ENCODE measurements at places on chromosomes 16 and 17. TPM values are rescaled to one million over a fixed set of nuclear protein-coding genes. Genes with fewer than 3 reads are reported as not detected.

Gene MT1M
- total RNA-seq, result 1.1 TPM

DNA sequence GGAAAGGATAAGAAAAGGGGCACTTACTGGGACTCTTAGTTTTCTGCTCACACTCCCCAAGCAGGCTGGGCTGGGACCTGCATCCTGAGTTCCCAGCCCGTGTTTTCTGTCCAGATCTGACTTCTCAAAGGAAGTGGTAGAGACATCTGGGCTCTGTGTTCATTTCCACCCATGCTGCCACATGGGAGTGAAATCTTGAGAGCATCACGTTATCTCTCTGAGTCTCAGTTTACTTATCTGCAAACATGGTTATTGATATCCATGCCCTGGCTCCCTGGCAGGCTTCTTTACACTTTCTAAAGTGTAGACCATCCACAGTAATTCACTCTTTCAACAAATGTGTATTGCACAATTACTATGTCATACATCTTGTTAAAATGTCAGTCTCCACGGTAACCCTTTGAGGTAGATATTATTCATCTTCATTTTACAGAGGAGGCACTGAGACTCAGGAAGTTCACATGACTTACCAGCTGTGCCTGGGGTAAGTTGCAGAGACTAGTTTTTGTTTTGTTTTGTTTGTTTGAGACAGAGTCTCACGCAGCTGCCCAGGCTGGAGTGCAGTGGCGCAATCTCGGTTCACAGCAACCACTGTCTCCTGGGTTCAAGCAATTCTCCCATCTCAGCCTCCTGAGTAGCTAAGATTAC, 3.4 kb downstream of the ZNF688 start:
- H3K36me3 ChIP-seq, result no peaks in the 10 kb centered on the region
- no peak overlapping the region for H3K4me3 ChIP-seq
- peaks cover 18% of the 10 kb centered on the region for H3K4me1 ChIP-seq
- no peak overlapping the region for H3K27ac ChIP-seq
- no peaks in the 10 kb centered on the region for H3K27me3 ChIP-seq

DNA sequence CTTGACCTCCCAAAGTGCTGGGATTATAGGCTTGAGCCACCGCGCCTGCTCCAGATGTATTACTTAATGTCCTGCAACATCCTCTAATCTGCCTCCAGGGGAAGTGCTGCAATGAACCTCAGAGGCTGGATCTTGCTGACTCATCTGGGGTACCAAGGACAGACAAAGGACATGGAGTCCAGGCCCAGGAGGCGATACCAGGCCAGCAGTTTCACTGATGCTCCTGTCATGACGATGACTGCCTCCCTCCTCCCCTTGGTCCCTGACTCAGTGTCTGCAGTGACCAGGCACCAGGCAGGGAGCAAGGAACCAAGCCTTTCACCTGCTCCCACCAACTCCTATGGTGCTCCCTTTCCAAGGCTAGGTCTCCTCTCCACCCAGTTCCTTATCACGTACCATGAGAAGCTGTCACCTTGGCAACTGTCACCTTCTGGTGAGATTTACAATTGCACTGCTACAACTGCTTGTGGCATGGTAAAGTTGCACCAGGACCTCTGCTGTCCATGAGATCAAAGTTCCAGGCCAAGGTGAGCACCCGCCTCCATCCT, 21.6 kb upstream of the PHOSPHO1 start:
- no peak overlapping the region for H3K27ac ChIP-seq
- H3K4me3 ChIP-seq, result no peak overlapping the region
- H3K36me3 ChIP-seq, result no peaks in the 10 kb centered on the region

Gene HOXB6
- not detected for total RNA-seq

Gene TBC1D3E
- not detected for total RNA-seq

GRCh38 chr16:84874004-84874435, 54.2 kb downstream of the CRISPLD2 start:
- no peak overlapping the region for H3K4me3 ChIP-seq
- no peak overlapping the region for H3K27ac ChIP-seq
- no peaks in the 10 kb centered on the region for H3K4me1 ChIP-seq

- DNase-seq, result no peak
- H3K27ac ChIP-seq, result no peak overlapping the region
- H3K36me3 ChIP-seq, result no peaks in the 10 kb centered on the region
- H3K4me1 ChIP-seq, result no peaks in the 10 kb centered on the region
- no peak overlapping the region for H3K4me3 ChIP-seq
Observed at GRCh38 chr16:75733305-75734211, 7.3 kb upstream of the CPHXL start.

DNA sequence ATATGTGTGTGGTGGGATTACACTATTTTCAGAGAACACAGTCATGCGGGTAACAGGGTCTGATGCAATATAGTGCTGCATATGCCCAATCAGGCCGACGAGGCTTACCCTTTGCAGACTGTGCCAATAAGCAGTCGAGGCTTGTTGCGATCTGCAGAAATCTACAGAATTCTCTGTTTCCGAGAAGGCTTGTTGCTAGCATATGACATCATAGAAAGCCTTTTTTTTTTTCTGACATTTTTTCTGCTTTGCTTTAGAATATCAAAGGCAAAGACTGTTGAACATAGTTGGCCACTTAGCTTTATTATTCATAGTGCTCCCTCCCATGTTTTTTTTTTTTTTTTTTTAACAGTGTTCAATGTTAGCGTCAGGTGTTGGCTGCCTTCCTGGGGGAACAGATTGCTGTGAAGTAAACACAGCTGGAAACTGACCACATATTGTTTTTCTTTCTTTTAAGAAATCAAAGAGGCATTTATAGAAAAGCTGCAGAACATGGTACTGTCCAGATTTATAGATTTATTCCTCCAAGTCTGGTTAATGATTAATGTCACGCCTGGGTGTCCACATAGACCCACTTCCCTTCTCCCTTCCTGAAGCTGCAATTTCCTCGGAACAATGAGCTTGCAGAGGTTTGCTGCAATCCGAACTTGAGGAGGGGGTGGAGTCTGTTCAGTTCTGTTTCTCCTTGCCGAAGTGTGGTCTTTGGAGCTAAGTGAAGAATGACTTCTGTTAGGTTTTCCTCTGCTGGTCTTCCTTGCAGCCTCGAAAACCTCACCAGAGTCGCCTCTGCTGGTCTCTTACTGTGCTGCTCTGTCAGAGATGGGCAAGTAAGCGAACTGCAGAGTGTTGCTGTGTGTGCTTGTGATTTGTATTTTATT, 87.3 kb downstream of the MAP2K6 start:
- H3K27ac ChIP-seq, result peak overlapping the region; percentile 75
- DNase-seq, result peak; percentile 63
- no peaks in the 10 kb centered on the region for H3K27me3 ChIP-seq
- H3K36me3 ChIP-seq, result no peaks in the 10 kb centered on the region
- H3K4me3 ChIP-seq, result peak overlapping the region; percentile 22
- peaks cover 52% of the 10 kb centered on the region for H3K4me1 ChIP-seq
